ENCODE measurements at places on chromosomes 6 and 20. TPM values are rescaled to one million over a fixed set of nuclear protein-coding genes. Genes with fewer than 3 reads are reported as not detected.

- H3K4me1 ChIP-seq = no peaks in the 10 kb centered on the region
- no peaks in the 10 kb centered on the region for H3K27me3 ChIP-seq
- peak overlapping the region; percentile 23 for H3K27ac ChIP-seq
- no peaks in the 10 kb centered on the region for H3K36me3 ChIP-seq
Measured at GRCh38 chr6:25014791-25015560, 79.2 kb upstream of the RIPOR2 start.

DNA sequence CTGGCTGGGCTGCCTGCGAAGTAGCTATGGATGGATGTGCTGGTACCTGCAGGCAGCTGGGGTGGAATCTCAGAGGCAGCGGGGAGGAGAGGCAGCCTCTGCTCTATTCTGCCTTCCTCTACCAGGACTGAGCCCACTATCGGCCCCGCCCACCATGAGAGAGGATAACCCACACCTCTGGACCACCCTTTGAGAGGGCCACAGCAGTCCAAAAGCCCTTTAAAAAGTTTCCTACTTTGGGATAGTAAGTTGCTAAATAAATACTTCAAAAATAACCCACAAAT is 36.1 kb downstream of the EZR start:
- H3K27me3 ChIP-seq = no peaks in the 10 kb centered on the region
- peaks cover 100% of the 10 kb centered on the region for H3K36me3 ChIP-seq
- H3K4me1 ChIP-seq = no peaks in the 10 kb centered on the region
- DNase-seq = no peak
- H3K27ac ChIP-seq = no peak overlapping the region

DNA sequence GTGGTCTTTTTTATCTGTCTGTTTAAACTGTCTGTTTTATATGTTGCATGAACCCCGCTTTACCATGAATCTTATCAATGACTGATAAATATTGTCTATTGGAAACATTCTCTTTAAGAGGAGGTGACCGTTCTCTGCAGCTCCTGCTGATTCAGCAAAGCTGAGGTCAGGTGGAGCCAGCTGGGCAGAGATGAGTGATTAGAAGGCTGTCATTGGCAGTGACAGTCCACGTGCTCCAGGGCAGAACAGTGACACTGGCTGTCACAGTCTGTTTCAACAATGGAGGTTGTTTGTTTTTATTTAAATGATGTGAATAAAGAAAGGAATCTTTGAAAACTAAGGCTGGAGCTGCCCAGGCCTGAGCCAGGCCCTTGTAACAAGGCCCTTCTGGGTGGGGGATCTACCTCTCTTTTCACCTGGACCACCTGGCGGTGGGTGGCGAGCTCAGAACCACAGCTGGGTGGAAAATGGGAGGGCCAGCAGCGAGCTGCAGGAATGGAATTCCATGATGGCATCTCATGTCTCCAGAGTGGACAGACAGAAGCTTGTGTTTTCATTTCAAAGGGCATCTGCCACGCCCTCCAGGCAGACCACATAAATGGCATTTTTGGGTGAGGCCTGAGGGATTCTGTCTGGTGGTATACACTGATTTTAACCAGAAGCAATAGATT is 12.6 kb downstream of the SYNJ2 start:
- no peaks in the 10 kb centered on the region for H3K36me3 ChIP-seq
- no peak for DNase-seq
- peaks cover 10% of the 10 kb centered on the region for H3K4me1 ChIP-seq
- H3K4me3 ChIP-seq = no peak overlapping the region

DNA sequence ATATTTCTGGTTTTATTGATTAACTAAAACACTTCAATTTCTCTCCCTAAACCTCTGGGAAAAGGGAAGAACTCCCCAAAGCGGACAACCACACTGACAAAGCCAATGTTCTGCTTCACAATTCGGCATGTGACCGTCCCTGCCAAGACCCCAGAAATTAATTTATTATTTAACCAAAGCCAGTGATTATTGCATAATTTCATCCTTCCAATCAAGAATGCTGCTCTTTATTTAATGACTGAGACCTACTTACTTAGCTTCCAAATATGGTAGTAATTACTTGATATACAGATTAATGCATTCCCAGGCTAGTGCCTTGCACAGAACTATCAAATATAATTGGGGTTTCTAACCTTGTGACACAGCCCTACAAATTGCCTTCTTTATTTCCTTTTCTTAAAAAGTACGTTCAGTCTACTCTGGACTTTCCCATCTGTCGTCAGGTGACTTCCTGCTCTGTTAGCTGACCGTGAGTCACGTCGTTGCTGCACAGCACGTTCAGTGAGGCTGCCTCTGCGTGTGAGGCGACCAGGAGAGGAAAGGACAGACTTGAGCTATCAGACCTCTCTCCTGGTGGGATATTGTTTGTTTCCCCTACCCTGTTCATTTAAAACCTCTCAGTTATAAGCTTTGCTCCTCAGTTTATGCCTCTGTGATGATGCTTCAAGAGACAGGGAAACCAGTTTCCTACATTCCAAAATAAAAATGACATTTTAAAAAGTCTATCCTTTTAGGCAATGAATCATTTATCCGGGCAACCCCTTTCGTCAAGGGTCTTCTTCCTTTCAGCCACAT is 55.7 kb upstream of the TNFAIP3 start:
- H3K27ac ChIP-seq = peak overlapping the region; percentile 42
- no peaks in the 10 kb centered on the region for H3K27me3 ChIP-seq
- DNase-seq = peak; percentile 60
- H3K4me1 ChIP-seq = peaks cover 6% of the 10 kb centered on the region
- H3K36me3 ChIP-seq = no peaks in the 10 kb centered on the region
- H3K4me3 ChIP-seq = no peak overlapping the region

- no peak overlapping the region for H3K4me3 ChIP-seq
- H3K36me3 ChIP-seq = peaks cover 37% of the 10 kb centered on the region
- H3K27me3 ChIP-seq = no peaks in the 10 kb centered on the region
- peak overlapping the region; percentile 21 for H3K27ac ChIP-seq
Measured at GRCh38 chr6:108575905-108576494, 15.3 kb downstream of the FOXO3 start.

DNA sequence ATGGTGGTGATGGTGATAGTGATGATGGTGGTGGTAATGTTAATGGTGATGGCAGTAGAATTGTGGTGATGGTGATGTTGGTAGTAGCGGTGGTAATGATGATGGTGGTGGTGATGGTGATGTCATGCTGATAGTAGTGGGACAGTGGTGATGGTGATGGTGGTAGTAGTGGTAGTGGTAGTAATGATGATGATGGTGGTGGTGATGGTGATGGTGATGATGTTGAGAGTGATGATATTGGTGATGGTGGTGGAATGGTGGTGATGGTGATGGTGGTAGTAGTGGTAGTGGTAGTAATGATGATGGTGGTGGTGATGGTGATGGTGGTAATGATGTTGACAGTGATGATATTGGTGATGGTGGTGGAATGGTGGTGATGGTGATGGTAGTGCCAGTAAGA is 128.8 kb downstream of the LPA start:
- no peak for DNase-seq
- no peak overlapping the region for H3K4me3 ChIP-seq
- H3K36me3 ChIP-seq = no peaks in the 10 kb centered on the region

DNA sequence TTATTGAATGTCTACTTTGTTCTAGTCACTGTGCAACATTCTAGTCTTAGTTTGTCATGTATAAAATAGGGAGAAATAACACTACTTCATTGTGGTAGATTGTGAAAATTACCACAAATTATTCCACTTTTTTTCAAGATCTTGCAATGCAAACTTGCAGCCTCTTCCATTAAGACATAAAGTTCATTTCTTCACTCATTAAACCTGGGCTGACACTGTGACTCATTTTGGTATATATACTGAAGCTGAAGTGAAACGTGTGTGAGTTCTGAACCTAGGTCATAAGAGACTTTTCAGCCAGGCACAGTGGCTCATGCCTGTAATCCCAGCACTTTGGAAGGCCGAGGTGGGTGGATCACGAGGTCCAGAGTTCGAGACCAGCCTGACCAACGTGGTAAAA is 329.0 kb downstream of the BCKDHB start:
- H3K27ac ChIP-seq = no peak overlapping the region
- H3K27me3 ChIP-seq = no peaks in the 10 kb centered on the region
- no peaks in the 10 kb centered on the region for H3K36me3 ChIP-seq
- peaks cover 9% of the 10 kb centered on the region for H3K4me1 ChIP-seq
- H3K4me3 ChIP-seq = no peak overlapping the region

- no peak overlapping the region for H3K4me3 ChIP-seq
- H3K4me1 ChIP-seq = no peaks in the 10 kb centered on the region
- H3K27me3 ChIP-seq = no peaks in the 10 kb centered on the region
Measured at GRCh38 chr6:5809450-5809849, 197.3 kb downstream of the NRN1 start.

GRCh38 chr6:109304284-109305015 is 77.8 kb downstream of the CD164 start:
- H3K4me1 ChIP-seq = no peaks in the 10 kb centered on the region
- H3K27me3 ChIP-seq = no peaks in the 10 kb centered on the region
- H3K4me3 ChIP-seq = no peak overlapping the region

GRCh38 chr6:158285656-158286021 is 26.6 kb upstream of the TULP4 start:
- H3K36me3 ChIP-seq = no peaks in the 10 kb centered on the region
- no peak overlapping the region for H3K27ac ChIP-seq
- peaks cover 14% of the 10 kb centered on the region for H3K4me1 ChIP-seq
- H3K27me3 ChIP-seq = no peaks in the 10 kb centered on the region

- H3K4me3 ChIP-seq = no peak overlapping the region
- DNase-seq = no peak
- H3K27ac ChIP-seq = no peak overlapping the region
- H3K4me1 ChIP-seq = no peaks in the 10 kb centered on the region
Measured at GRCh38 chr6:156310701-156311100, 466.5 kb upstream of the ARID1B start.

- H3K4me3 ChIP-seq = no peak overlapping the region
- H3K27ac ChIP-seq = no peak overlapping the region
- peaks cover 10% of the 10 kb centered on the region for H3K4me1 ChIP-seq
- DNase-seq = no peak
- H3K27me3 ChIP-seq = no peaks in the 10 kb centered on the region
- H3K36me3 ChIP-seq = no peaks in the 10 kb centered on the region
Measured at GRCh38 chr20:62401331-62401779, 5.7 kb downstream of the CABLES2 start.

DNA sequence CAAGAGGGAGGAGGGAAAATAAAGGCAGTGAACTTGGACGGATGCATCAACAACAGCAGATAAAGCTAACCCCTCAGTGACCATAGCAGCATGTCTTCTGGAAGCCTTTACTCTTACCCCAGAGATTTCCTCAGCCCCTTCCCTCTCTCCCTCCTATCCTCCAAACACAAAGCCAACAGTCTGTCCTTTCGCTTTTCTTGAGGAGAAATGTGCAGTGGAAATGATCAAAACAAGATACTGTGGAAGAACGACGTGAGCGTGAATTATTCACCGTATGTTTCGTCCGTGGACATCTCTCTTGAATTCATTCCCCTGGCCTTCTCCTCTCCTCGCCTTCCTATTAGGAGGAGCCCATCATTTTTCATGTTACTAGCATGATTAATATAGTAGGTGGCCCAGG is 8.5 kb downstream of the NRN1 start:
- no peak overlapping the region for H3K4me3 ChIP-seq
- no peaks in the 10 kb centered on the region for H3K27me3 ChIP-seq
- no peak for DNase-seq
- H3K4me1 ChIP-seq = no peaks in the 10 kb centered on the region
- H3K36me3 ChIP-seq = no peaks in the 10 kb centered on the region
- peak overlapping the region; percentile 94 for H3K27ac ChIP-seq

DNA sequence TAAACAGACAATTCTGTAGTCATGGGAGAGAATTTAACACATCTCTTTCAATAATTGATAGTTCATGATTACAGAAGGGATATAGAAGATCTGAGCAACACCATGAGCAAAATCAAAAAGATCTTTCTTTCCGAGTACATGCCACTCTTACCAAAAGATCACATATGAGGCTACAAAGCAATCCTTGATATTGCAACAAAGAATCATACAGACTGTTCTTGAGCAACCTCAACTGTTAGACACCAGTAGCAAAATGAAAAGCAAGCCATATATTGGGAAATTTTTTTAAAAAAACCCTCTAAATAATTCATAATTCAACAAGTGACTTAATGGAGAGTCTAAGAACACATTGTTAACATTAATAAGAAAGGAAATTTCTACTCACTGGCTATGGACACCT is 3.6 kb upstream of the CD83 start:
- H3K4me1 ChIP-seq = peaks cover 8% of the 10 kb centered on the region
- no peaks in the 10 kb centered on the region for H3K36me3 ChIP-seq
- no peak overlapping the region for H3K27ac ChIP-seq
- H3K27me3 ChIP-seq = no peaks in the 10 kb centered on the region
- DNase-seq = no peak
- no peak overlapping the region for H3K4me3 ChIP-seq

DNA sequence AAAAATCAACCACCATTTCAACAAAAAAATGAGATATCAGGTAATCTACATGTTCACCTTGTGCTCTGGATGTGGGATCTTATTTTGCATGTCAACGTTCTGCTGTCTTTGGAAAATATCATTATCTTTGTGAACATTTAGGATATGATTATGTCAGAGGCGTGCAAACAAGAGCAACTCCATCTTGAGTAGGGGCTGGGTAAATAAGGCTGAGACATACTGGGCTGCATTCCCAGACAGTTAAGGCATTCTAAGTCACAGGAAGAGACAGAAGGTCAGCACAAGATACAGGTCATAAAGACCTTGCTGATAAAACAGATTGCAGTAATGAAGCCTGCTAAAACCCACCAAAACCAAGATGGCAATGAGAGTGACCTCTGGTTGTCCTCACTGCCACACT is 28.8 kb upstream of the ZBTB24 start:
- H3K27me3 ChIP-seq = no peaks in the 10 kb centered on the region
- H3K27ac ChIP-seq = no peak overlapping the region
- no peak for DNase-seq
- no peak overlapping the region for H3K4me3 ChIP-seq

DNA sequence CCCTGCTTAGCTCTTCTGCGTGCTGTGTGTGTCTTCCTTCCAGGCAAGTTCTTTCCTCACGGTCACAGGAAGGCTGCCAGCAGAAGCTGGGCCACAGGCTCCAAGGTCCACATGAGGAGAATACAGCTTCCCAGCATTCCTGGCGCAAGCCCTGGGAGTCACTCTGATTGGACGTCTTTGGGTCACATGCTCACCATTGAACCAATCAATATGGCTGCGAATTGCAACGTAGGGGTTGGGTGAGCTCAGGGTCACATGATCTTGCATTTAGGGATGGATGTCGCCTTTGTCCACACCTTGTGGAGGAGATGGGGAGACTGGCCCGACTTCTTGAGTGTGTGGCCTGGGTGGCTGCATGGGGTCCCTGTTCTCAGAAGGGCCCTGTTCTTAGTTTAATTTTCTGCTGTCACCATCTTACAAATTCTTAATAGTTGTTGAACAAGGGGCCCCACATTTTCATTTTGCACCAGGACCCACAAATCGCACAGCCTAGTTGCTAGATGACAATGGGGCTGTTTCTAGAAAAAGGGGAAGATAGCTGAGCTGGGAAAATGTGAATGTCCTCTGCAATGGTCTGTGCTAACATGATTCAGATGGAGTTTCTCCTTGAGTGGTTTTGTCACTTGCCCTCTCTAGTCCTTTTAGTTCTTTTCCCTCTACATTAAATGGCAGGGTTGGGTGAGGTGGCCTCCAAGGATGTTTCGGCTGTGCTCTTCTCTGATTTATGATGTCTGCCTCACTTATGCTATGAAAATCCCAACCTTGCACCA is 149.6 kb downstream of the CDH26 start:
- H3K4me3 ChIP-seq = no peak overlapping the region
- no peaks in the 10 kb centered on the region for H3K36me3 ChIP-seq
- no peak overlapping the region for H3K27ac ChIP-seq
- no peaks in the 10 kb centered on the region for H3K4me1 ChIP-seq
- H3K27me3 ChIP-seq = no peaks in the 10 kb centered on the region

ZNF831 gene
- 0.84 TPM for total RNA-seq

RIPOR2 gene
- total RNA-seq = 27.0 TPM

TMEM217 gene
- total RNA-seq = not detected

SLC25A27 gene
- 57.8 TPM for total RNA-seq

ZNF341 gene
- 4.8 TPM for total RNA-seq

KCNS1 gene
- not detected for total RNA-seq

HLA-G gene
- total RNA-seq = not detected

IL17F gene
- total RNA-seq = not detected

BIRC7 gene
- 37.4 TPM for total RNA-seq

MAS1 gene
- total RNA-seq = not detected

PSORS1C2 gene
- total RNA-seq = not detected

Data from tibial nerve (tissue), 4 donors.